Renal cortical epithelial cell (primary cell): ENCODE measurements at places on chromosomes 2 and 18. TPM values are rescaled to one million over a fixed set of nuclear protein-coding genes. Genes with fewer than 3 reads are reported as not detected.

Gene REG3A
- total RNA-seq = not detected in 2 replicates

- DNase-seq = no peak
Measured at GRCh38 chr2:85907671-85908157, 18.9 kb upstream of the ST3GAL5 start.

Gene ADCYAP1
- not detected in 2 replicates for total RNA-seq

DNA sequence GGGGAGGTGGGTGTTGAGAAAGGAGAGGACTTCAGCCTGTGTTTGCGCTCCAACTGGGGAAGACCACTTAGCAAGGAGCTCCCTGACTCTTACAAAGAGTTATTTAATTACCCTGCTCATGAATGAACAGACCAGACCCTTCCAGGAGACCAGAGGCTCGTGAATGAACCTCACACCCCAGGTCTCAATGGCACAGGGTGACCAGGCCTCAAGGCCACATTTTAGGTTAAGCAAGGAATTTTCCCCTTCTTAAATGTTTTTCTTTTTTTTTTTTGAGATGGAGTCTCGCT is 25.3 kb downstream of the SMAD7 start:
- DNase-seq = no peak

DNA sequence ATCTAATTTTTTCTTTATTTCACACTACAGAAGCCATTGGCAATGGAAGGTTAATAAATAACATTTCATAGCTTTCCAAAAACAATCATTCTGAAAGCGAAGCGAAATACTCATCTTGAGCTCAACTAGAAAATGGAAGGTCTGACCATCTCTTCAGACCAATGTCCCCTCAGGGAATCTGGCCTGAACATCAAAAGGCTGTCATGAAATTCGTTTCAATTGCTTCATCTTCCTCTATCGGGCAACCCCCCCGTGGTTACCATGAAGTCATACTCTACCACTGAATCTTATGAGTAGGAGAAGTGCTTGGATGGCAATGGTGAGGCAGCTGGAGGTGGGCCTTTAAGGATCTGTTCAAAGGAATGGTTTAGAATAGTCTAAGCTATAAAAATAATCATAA is 22.9 kb upstream of the CYTIP start:
- DNase-seq = no peak
